ENCODE measurements at places on chromosomes 7 and 10.

DNA sequence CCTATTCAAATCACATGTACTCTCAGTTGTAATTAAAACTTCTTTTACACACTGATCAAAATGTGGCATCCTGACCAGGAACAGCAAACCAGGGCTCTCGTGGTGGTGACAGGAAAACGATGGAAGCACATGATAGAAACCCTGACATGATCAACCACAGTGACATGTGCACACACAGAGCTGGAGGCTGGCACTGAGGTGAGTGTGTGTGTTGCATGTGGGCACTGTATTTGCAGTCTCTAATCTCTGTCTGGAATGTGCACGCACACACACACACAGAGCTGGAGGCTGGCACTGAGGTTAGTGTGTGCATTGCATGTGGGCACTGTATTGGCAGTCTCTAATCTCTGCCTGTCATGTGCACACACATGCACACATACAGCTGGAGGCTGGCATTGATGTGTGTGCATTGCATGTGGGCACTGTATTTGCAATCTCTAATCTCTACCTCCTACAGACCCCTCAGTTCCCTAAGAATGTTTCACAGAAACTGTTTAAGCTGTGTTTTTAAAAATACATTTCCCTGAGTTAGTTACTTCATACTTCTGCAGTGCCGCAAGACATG, 406.9 kb downstream of the SFMBT2 start:
- DNase-seq, result no peak

DNA sequence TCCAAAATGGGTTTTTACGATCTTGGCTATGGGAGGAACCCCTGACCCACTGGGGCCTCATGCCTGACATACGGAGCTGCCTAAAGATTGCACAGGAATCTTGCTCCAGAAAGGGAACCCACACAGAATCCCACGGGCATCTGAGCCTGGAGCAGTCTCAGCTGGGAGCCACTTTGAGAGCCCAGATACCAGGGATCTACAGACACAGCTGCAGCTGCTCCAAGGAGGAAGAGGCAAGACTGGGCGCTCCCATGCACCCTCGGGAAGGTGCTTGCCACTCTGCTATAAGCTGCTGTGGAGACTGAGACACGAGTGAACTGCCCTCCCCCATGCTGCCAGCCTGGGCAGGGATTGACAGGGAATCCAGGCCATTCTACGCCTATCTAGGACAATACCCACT, 202.5 kb downstream of the REEP3 start:
- DNase-seq, result no peak

- no peak for DNase-seq
These were observed 985.1 kb upstream of the LRRN3 start for GRCh38 chr7:110105840-110106239.

DNA sequence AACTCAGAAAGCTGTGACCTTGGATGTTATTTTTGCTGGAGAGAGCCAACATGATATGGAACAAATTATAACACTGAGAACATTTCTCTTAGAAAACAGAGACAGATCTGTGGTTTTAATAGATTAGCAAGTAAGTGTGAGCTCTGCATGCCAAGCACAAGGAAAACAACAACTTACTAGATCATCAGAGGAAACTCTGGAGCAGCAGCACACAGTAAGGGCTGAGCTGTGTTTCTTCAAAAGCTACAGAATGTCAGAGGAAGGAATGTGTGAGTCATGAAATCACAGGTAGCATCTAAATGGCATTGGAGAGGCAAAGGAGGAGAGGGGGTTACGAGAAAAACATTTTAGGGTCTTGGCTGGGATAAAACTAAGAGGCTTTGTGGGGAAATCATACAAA, 283.4 kb upstream of the FZD8 start:
- no peak for DNase-seq

DNA sequence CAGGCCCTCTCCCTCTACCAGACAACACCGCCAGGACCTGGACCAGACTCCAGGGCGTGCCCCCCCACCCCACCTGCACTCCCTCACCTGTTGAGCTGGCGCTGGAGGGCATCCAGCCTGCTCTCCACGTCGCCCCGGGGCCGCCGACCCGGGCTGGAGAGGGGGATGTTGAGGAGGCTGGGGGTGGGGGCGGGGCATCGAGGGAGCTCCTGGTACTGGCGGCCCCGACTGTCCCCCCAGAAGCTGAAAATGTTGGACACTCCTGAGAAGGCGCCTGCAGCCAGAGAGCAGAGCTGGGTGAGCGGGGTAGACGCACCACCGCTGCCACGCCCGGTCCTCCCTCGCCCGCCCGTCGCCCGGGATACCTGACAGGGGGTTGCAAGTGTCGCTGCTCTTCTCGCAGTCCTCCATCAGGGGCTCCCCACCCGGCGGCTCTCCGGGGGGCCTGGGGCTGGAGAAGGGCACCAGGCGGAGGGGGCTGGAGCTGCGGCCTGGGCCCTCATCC, 30.8 kb downstream of the KCNH2 start:
- DNase-seq, result no peak

DNA sequence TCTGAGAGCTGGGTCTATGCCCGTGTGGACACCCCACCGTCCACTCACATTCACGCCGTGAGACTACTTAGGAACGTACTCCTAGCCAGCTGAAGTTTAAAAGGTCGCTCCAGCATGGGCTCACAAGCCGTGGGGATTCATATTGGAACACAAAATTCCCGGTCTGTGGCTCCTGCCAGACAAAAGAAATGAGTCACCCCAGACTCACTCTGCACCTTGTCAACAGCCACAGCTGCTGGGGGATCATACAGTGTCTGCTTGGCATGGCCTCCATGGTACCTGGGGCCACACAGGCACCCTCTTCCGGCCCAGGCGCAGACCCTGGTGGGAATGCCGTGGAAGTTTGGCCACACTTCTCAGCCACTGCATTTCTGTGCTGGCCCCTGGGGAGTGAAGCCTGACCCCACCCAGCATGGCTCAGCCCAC, 228.4 kb downstream of the DNAJB6 start:
- DNase-seq, result no peak

GRCh38 chr7:29922921-29923700, 66.5 kb downstream of the SCRN1 start:
- DNase-seq, result no peak

GRCh38 chr7:47946581-47947354, 1.5 kb downstream of the PKD1L1 start:
- DNase-seq, result no peak

DNA sequence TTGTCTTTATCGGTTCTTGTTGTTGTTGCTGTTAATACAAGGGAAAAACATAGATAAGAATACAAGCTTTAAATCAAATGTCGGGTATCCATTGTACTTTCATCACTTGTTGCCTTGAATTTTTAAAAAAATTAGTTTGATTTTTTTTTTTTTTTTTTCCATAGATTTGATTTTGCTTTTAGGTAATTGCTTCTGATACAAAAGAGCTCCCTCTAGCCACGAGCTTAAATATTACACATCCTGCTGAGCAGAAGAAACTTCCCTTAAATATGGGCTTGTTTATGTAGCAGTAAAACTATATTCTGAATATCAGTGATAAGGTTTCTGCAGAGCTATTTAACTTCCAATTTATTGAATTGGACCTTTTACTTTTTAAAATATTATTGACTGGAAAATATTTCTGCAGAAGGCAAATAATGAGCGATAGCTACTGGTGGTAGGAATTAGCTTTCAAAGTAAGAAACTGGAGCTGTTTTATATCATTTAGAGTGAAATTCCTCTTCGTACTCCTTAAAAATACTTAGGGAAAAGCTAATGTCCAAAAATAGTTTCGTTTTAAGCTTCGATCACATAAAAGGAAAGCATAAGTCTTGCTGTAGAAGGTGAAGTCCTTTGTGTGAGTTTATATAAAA, 216.9 kb downstream of the POLR1F start:
- no peak for DNase-seq

GRCh38 chr10:124708246-124708779, 35.9 kb downstream of the FAM53B start:
- DNase-seq, result no peak

- no peak for DNase-seq
These were observed 283.8 kb downstream of the PTEN start for GRCh38 chr10:88147000-88147798.
